ENCODE measurements at places on chromosomes 12 and 14. TPM values are rescaled to one million over a fixed set of nuclear protein-coding genes. Genes with fewer than 3 reads are reported as not detected.

The SLC8A3 gene
- total RNA-seq, result 1.8 TPM

The CYP27B1 gene
- total RNA-seq, result 2.0 TPM

- no peak for DNase-seq
Observed at GRCh38 chr12:58575256-58575655, 345.0 kb downstream of the LRIG3 start.

DNA sequence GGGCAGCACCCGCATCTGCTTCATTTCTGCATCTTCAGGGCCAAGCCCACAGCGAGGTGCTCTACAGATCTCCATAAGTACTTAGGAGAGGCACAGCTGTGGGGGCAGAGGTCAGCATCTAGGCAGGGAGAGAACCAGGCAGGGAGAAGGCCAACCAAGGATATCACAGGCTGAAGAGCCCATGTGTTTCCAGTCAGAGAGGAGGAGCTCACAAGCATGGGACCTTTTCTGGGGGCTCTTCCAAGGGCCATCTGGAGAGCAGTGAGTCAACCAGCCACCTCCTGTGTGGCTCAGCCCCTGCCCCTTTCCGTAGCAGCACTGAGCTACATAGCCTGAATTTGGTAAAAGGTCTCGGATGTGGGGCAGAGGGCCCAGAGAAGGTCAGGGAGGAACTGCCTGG, 78.5 kb downstream of the ARL6IP4 start:
- peak; percentile 46 for DNase-seq

GRCh38 chr14:103280278-103280928, 53.6 kb upstream of the EIF5 start:
- DNase-seq, result no peak

DNA sequence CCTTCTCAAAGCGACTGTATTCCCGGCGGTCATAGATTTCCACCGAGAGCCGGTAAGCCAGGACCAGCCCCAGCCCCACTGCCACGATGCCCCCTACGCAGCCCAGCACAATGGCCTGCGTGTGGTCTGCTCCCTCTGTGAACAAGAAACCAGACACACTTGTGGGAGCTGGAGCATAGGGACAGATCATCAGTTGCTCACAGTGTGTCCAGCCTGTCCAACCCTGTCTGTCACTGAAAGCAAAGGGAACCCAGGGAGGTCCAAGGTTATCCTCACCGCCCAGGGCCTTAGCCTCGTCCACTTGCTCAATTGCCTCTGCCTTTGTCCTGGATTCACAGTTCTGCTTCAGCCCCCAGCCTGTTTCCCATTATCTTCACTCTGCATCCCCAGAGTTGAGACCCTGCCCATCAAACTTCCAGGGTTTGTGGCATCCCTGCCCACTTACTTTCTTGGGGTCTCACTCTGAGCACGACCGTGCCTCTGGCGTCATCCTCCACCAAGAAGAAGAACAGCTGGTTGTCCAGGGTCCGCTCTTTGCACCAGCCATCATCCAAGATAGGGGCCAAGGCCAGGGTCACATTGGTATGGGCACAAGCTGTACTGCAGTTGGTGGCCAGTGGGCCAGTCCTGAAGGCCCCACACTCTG, 11.3 kb upstream of the CSAD start:
- DNase-seq, result no peak

- no peak for DNase-seq
Observed at GRCh38 chr14:61196034-61196433, 85.1 kb downstream of the TMEM30B start.

DNA sequence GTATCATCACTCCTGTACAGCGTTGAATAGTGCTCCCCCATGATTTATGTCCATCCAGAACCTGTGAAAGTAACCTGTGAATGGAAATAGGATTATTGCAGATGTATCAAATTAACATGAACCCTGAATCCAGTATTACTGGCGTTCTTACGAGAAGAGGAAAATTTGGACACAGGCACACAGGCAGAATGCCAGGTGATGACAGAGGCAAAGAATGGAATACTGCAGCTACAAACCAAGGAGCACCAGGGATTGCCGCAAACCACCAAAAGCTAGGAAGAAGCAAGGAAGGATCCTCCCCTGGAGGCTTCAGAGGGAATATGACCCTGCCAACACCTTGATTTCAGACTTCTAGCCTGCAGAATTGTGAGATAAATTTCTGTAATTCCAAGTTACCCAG, 113.5 kb upstream of the EGLN3 start:
- DNase-seq, result no peak

All from upper lobe of right lung (tissue), 1 donor.